CD14-positive monocyte (primary cell): ENCODE measurements at places on chromosomes 16 and 17.

DNA sequence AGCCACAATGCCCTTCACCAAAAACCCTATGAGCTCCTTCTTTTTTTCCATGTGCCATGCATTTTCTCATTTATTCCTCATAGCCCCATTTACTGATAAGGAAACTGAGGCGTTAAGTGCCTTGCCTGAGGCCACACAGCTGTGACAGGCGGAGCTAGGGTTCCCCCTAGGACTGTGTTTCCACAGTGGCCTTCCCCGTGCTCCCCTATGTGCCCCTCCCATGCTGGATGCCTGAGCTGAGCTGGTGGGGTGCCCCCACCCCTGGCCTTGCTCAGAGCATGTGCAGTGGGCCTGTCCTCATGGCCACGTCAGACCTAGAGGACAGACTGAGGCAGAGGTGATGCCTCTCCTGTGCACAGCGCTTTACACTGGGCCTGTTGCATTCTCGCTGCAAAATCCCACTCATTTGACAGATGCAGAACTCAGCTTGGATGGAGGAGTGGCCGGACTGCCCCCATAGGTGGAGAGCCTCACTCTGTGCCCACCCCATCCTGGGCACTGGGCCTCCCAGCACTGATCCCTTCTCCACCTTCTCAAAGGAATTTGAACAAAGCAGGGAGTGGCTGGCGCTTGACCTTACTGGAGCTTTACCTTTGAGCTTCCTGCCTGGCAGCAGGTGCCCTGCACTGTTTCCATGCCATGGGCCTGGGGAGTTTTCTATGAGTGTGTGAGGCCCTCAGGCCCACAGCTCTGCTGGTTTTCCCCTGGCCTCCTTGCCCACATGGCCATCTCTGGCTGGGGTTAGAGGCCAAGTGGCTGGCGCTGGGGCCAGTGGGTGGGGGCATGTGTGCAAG is 2.6 kb downstream of the MAP2K3 start:
- DNase-seq: no peak

DNA sequence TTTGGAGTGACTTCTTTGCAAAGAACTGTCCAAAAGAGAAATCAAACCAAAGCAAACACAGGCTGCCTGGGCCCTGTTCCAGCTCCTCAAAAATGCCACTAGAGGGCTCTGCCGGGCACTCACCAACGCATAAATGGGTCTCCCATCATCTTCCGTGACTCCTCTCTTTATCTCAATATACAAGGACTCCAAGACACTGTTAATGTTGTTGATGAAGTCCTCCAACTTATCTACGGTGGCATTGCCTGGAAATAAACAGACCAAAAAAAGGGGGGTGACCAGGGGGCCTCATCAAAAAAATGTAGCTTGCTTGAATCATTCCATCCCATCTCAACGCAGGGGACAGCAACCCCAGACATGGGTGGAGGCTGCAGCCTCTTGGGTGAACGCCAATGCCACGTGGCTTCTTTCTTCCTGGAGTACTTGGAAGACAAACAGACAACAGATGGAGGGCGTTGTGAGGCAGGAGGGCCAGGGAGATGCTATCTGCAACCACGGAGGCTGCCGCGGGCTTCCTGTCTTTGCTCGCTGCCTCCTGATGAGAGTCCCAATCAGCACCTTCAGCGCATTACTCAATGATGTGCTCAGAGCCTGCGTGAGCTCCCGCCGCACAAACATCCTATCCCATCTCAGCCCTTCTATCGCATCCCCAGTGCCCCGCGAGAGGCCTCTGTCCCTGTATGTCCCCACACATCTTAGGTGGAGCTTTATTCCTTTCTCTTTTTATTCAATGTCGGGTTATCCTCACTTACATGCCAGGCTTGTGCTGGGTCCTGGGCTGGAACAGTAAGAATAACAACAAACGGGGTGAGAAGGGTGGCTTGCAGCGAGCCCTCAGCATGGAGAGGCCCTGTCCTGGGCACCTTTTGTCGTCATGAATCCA is 32.0 kb downstream of the KDM8 start:
- peak; percentile 66 for DNase-seq

DNA sequence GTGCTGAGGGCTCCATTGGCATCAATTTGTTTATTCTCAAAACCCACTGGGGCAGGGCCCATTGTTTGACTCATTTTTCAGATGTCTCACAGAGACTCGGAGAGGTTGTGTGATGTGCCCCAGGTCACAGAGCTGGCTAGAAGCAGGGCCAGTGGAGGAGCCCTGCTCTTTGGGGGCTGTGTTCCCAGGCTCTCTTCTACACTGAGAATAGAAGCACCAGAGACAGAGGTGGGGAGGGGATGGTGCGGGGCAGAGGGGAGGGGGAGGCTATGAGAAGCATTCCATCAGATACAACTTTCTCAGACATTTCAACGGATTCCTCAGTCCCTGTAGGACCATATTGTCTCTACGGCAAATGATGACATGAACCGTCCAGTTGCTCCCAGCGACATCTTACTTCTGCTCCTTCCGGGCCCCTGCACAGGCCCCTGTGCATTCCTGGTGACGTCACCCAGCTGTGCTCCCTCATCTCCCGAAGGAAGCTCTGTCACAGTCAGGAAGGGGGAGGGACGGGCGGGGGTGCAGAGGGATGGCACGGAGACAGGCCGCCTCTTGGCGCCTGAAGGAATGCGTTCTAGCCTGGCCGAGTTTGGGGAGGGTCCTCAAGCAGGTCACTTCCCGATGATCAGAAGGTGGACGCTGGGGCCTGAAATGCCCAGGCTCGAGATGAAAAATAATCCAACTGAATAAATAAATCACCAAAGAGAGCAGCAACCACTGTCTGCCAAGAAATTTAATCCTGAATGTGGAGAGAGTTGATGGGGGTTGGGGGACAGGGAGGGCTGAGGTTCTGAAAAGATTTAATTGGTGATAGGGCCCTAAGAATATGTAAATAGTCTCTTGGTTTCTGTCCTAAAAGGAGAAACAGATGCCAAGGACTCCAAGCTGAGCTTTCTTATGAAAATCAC is 114.1 kb downstream of the NOG start:
- DNase-seq: no peak

DNA sequence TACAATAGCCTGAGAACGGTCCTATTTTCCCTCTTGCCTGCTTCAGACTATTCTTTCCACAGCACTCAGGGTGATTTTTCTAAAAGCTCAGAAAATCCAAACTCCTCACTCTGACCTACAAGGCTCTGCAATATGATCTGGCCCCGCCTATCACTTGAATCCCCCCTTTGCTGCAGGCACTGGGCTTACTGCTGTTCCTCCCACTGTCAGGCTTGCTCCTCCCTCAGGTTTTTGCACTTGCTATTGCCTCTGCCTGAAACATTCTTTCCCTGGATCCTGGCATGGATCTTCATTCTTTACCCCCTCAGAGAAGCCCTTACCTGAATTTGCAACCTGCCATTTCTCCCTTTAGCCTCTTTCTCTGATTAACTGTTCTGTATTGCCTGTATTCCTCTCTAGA is 52.3 kb downstream of the RPGRIP1L start:
- no peak for DNase-seq

GRCh38 chr17:61476476-61477203 is 24.4 kb downstream of the TBX4 start:
- no peak for DNase-seq

DNA sequence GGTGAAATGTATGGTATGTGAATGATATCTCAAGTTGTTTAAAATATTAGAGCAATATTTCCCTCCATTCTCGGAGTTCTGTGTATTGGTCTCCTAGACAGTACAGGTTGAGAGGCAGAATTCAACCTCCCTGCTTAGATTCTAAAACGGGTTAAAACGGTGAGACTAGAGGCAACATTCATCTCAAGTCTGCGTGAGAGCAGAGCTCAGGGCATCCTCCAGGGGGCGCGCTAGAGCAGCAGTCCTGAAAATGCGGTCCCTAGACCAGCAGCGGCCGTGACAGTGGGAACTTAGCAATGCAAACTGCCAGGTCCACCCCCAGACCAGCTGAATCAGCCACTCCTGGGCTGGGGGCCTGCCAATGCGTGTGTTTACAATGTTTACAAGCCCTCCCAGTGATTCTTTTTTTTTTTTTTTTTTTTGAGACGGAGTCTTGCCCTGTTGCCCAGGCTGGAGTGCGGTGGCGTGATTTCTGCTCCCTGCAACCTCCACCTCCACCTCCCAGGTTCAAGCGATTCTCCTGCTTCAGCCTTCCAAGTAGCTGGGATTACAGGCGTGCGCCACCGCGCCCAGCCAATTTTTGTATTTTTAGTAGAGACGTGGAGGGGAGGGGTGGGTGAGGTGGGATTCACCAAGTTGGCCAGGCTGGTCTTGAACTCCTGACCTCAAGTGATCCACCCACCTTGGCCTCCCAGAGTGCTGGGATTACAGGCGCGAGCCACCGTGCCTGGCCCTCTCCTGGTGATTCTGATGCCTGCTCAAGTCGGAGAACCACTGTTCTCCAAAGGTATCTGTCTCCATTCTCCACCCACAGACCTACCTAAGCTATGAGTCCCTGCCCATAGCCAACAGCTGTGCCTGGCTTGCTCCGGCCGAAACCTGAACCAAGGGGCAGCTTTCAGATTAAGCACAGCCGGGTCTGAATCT is 24.2 kb downstream of the KLHL36 start:
- DNase-seq: peak; percentile 74

GRCh38 chr17:70059649-70060048 is 15.4 kb upstream of the KCNJ16 start:
- DNase-seq: no peak

DNA sequence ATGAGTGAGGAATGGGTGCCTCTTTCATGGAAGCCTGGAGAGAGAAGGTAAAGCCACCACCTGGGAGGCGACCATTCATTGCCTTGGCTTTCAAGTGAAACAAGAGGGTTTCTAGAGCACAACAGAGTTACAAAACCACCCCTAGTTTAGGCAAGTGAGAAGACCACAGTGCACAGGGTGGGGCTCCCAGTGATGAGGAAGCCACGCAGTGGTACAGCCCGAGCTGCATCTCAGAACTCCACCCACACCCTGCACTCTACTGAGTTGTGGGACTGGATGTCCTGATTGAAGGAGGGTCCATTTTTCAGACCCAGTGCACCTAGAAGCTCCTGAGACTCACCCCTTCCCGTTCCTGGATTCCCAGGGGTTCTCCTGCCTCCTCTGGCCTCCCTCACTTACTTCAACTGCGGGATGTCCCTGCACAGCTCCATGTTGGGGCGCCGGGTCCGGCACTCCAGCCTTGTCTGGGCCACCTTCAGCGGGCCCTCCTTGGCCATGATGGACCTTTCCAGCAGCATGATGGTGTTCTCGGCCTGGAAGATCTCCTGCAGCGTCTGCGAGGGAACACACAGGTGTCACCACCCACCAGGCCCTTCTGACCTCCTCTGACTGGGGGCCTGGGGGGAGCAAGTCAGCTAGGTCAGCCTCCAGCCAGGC is 55.1 kb upstream of the EMP2 start:
- DNase-seq: peak; percentile 36
